ENCODE measurements at places on chromosomes 16 and 17.

GRCh38 chr16:75584108-75584507 is 17.9 kb downstream of the GABARAPL2 start:
- DNase-seq, result no peak

DNA sequence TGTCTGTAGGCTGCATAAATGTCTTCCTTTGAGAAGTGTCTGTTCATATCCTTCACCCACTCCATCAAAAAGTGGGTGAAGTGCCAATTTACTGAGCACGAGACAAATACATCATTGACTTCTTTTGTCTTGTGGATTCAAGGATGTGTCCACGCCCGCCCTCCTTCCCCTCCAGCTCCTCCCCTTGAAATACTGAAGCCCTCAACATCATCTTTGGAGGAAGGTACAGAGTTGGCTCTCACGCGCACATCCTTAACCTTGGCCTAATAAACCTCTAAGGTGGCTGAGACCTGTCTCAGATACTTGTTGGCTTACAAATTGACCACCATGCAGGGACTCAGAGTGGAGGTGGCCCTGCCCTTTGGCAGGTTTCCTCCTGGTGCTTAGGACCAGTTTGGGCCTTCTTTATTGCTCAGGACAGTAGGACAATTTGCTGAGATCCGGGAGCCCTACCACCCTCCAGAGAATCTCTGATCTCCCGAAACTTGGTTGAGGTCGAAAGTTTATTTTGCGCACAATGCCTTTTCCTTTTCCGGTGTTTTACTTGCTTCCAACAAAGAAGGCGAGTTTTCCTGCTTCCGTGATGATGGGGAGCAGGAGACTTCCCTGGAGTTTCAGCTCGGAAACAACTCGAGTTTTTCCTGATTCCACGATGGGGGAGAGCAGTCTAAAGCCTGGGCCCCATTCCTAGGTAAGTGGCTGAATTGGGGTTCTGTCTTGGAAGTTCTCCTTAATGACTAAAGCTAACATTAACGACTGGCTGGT is 14.1 kb upstream of the CDK10 start:
- no peak for DNase-seq

GRCh38 chr16:28321700-28322411 is 29.5 kb downstream of the SBK1 start:
- DNase-seq, result peak; percentile 67

DNA sequence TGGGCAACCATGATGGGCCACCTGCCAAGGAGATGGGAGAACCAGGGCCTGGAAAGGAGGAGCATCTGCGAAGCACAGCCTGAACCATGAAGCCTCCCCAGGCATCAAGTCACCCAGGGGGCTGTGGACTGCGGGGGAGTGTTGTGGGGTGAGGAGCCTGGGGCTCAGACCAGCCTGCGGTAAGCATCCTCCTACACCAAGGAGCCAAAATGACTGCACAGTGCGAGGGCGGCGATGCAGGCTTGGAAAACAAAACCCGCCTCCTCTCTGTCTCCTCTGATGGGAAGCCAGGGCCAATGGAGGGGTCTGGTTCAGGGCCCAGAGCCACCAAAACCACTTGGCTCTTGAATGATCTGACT is 18.1 kb upstream of the MAF start:
- peak; percentile 75 for DNase-seq

DNA sequence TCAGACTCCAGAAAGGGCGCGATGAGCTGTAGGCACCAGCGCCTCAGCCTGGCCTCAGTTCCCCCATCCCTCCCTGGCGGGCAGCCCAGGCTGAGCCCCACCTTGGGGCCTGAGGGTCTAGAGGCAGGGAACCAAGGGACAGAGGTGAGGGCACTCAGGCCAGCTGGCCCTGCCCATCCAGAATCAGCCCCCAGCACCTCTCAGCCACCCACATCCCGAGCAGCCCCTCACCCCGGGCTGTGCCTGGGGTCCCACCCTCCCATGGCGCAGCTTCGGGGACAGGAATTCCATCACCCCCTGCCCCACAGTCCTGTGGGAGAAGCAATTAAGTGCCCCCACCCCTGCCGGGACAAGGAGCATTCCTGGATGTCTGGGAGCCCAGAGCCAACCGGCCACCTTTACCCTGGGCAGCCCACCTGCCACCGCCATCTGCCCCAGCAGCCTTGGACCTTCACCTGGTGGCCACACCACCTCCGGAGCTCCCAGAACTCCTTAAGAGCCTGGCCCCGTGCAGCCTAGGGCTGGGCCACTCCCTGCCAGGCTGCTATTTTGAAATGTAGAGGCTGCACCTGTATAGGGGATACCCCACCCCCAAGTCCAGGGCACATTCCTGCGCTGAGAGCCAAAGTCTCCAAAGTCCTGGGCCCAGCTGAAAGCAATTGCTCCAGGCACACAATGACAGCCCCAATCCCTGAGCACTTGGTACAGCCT is 33.7 kb upstream of the PVALEF start:
- DNase-seq, result no peak

GRCh38 chr17:73335591-73336407 is 24.0 kb upstream of the CDC42EP4 start:
- no peak for DNase-seq

DNA sequence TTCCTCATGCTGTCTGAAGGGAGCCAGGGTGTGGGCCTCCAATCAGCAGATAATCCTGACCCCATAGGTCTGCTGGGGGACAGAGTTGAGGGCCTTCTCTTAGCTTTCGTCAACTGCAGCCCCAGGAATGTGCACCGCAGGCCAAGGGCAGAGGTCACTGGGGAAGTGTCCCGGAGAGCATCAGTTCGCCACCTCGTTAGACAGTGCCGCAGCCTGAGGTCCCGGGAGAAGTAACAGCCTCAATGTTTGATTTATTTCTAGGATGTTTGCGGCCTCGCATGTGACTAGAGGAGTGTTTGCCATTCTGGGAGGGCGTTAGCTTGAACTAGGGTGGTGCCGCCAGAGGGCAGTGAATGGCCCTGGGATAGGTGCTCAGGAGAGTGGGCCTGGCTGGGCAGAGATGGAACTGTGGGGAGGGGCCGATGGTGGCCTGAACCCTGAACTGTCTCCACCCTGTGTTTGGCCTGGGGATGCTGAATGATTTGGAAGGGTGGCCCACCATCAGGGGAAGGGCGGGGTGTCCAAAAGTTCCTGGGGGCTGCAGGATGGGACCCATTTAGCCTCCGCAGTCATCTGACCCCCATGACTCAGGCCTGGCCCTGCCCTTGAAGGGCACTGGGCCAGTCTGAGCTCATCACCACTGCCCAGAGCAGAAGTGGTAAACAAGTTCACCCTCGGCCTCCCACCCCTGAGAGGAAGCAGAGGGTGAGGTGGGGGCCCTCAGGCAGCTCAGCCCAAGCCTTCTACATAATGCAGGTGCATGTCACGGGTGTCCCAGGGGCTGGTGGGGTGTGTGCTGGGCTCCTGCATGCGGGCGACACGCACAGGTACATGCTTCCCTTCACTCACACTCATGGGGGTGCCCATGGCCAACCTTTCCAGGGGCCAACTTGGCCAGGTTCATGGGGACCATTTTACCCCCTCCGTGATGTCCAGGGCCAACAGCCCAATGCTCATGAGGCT is 12.4 kb upstream of the TAC4 start:
- no peak for DNase-seq

GRCh38 chr17:2123375-2124251 is 68.7 kb downstream of the HIC1 start:
- no peak for DNase-seq

DNA sequence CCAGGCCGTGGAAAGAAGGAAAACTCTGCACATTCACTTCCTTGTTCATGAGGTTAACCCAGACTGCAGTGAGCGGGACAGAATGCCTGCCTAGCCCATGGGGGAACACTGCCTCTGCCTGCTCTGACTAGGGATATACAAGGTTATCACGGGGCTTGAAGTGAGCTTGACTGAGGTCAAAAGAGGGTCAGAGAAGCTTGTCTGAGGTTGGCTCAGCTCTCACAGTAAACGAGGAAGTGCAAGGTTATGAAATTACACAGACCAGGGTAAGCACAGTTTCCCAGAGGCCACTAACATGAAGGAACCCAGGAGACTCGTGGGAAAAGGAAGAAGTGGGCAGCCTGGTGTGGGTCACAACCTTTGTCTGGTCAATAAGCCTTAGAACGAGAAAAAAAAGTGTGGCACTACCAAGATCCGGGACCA is 28.7 kb downstream of the HIC1 start:
- no peak for DNase-seq

- peak; percentile 39 for DNase-seq
These were observed 55.3 kb downstream of the SKAP1 start for GRCh38 chr17:48374650-48375230.

DNA sequence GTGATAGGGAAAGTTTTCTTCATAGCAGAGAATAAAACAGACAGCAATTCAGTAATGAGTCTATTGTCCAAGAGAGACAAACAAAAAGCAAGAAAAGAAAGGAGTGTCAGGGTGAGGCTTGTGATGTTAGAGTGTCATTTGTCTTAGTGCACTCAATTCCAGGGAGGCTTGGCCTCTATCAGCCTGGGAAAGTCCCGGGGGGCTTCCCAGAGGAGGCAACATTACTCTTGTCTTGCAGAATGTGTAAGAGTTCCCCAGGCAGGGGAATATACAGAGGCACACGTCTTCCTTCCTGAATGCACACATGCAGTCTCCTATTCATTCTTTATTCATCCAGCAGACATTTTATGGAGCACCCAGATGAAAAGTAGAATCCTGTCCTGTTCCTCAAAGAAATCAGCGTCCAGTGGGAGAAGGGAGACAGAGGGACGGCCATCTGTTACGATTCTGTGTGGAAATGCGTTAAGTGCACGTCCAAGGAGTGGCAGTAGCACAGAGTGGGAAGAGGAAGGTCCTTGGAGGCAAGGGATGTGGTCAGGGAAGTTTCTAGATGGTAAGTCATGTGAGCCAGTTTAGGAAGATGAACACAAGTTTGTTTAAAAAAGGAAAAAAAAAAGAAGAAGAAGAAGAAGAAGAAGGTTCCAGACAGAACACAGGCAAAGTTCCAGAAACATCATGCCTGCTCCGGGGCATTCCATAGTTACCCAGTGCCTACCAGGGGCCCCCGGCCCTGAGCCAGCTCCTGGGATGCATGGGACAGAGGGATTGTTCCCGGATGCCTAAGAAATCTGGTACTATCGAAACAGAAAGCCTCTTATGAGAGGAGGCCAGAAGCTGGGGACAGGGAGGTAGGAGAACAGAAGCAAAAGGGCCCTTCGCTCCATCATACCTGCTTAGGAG is 21.1 kb downstream of the CACNG4 start:
- peak; percentile 18 for DNase-seq

- no peak for DNase-seq
These were observed 399.8 kb downstream of the SLC39A11 start for GRCh38 chr17:72692676-72693075.

DNA sequence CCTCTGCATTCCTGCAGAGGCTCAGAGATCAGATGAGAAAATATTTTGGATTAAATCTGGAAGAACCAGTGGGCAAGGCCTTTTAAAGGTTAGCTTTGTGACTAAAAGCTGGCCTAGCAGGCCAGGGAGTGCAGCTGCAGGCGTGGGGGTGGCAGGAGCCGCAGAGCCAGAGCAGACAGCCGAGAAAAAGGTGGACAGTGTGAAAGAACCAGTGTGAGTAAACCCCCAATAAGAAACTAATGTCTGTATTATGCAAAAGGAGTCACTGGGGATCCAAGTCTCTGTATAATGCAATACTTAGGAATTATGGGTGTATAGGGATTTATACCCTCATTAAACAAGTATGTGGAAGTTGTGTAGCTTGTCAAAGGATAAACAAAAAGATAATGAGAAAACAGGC is 21.4 kb upstream of the SPACA3 start:
- no peak for DNase-seq

DNA sequence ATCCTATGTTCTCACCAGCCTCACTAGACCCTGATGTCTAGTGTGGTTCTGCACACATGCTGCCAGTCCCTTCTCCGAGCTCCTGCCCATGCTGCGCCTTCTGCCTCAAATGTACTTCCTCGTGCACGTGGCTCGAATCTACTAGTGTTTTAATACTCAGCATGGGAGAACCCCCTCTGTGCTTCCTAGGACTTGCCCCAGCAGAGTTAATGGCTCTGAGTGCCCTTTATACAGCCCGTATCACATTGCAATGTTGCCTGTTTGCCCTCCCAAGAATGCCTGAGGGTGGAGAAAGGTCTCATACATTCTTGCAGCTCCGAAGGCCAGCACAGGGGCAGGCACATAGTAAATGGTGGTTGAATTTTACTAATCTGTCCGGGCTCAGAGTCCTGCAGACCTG is 190.8 kb upstream of the NLRP1 start:
- DNase-seq, result no peak

GRCh38 chr17:4248504-4249277 is 15.1 kb downstream of the ANKFY1 start:
- no peak for DNase-seq

GRCh38 chr16:51636920-51637769 is 486.1 kb upstream of the SALL1 start:
- no peak for DNase-seq

GRCh38 chr16:71514476-71514875 is 11.8 kb upstream of the CHST4 start:
- no peak for DNase-seq

DNA sequence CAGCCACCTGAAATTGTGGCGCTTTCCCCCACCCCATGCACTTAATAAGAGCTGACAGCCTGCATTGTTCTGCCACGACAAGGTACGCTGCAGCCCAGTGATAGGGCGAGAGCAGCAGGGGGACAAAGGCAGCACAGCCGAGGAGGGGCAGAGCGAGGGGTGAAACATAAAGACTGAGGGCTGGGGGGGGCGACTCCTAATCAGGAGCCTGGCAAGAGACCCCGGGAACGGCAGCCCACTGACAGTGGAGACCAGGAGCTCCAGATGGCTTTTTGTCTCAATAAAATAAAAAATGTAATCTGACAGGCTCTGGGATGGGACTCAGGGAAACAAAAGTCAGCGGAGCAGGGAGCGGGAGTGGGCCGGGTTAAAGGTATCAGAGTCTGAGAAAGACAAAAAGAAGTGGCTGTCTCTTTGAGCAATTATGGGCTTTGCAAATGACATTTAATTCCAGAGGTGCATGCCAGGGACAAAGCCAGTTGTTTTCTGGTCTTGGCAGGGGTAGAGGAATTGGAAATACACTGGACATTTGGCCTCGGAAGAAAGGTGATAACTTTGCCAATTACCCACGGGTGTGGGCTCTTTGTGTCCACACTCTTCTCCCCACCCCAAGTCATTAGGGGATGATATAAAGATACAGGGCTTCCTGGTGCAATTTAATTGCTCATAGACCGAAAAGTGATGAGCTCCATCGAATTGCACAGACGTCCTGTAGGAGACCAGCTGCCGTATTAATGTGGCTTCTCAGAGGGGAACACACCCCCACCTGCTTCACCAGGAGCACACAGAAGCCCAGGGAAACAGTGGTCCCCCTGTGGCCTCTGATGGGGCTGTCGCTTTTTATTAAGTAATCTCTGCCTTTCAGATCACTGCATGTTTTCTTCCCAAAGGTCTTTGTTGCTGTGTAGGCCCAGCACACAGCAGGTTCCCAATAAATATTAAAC is 17.6 kb upstream of the CCDC182 start:
- DNase-seq, result no peak

GRCh38 chr17:43211480-43212402 is at the start of gene TMEM106A:
Gene TMEM106A, plus strand, starts transcription at chr17:43211875. Its CDS starts 1,167 bp downstream, at chr17:43213042.
- DNase-seq, result peak; percentile 84

GRCh38 chr16:49589544-49590031 is 216.0 kb downstream of the C16orf78 start:
- DNase-seq, result no peak
